ENCODE measurements at places on chromosomes 2 and 18.

GRCh38 chr2:180334514-180334913 lies 327.4 kb upstream of the CWC22 start:
- DNase-seq = no peak

GRCh38 chr2:98658816-98659490 lies 50.6 kb downstream of the UNC50 start:
- no peak for DNase-seq

- no peak for DNase-seq
Measured at GRCh38 chr2:199404841-199405240, 52.9 kb downstream of the SATB2 start.

DNA sequence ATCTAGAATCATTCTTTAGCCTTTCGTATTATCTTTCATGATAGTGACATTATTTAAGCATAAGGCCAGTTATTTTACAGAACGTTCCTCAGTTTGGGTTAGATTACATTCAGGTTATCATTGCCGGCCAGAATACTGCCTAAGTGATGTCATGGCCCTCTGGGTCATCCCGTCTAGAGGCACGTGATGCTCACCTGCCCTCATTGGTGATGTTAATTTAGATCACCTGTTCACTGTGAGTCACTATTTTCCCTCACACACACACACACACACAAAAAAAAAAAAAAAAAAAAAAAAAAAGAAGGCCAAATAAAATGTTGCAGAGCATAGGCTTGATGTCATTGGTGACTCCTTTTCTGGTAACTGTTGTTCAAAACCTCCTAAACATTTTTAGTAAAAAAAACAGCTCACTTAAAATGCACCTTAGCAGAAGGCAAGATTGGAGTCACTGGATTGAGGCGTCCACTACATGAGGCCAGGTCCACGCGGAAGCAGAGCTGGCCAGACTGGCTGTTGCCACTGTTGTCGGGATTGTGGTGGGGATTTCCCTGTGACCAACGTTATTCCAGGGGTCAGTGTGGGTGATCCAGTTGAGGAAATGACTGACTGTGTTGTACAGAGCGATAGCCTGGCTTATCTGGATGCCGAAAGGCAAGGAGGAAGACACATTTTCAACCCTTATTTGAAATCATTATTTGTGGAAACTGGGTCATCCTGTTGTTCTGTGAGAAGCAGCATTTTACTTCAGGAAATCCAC lies 52.1 kb upstream of the CNGA3 start:
- DNase-seq = no peak

GRCh38 chr18:13524811-13525210 lies 201.5 kb downstream of the FAM210A start:
- DNase-seq = no peak

GRCh38 chr2:37232131-37232933 lies 874 bp downstream of the NDUFAF7 start:
- peak; percentile 22 for DNase-seq

Measured in cerebellar cortex (tissue), 1 donor.